ENCODE measurements at places on chromosomes 11 and 22. TPM values are rescaled to one million over a fixed set of nuclear protein-coding genes. Genes with fewer than 3 reads are reported as not detected.

- no peak for DNase-seq
Observed at GRCh38 chr11:72618803-72619202, 55.4 kb downstream of the PDE2A start.

DNA sequence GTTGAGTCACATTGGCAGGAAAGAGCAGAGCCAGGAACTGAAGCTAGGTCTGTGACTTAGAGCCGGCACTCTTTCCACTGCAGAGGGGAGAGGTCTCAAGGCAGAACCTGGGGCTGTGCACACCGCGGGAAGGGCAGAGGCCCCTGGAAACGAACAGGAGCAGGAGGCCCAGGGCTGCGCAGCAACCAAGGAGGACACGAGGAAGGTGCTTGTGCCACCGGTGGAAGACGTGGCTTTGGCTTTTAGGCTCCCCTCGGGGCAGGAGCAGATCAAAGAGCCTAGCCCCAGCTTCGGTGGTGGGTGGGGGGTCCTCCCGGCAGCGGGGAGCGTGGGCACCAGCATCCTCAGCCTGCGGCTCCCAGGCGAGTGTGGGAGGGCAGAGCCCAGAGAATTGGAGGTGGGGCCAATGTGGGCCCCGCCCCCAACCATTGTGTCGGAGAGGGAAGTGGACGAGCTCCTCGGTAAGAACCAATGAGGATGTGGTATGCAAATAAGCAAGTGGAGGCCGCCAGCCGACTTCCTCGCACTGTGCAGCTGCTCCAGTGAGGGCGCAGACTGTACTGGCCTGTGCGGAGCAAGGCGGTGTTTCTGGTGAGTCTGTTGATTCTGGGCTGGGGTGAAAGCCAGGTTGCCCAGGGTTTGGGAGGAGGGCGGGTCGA is at the start of gene CCDC116:
Gene CCDC116 (plus strand): TSS at position 524 of the 659 bp plus-strand sequence. CDS start 422 bp downstream, outside the sequence.
- peak; percentile 91 for DNase-seq

Gene GGTLC3
- total RNA-seq: not detected

DNA sequence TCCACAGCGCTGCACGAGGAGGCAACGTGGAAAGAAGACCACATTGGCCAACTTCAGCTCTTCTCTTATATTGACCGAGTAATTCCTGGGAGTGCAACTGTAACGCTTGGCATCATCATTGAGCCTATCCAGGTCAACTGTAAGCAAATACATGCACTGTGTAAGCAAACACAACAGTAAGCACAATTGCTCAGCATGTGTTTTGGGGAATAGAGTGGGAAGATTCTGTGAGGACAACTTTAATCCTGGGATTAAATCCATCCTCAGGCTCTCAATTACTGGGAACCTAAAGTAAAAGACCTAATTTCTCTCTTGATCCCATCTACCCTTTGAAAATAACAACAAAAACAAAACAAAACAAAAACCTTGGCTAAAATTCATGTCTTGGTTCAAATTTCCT is 109.5 kb upstream of the DDI1 start:
- DNase-seq: no peak

Gene TREH
- total RNA-seq: not detected

Gene FAM180B
- total RNA-seq: 0.62 TPM

Gene LDLRAD3
- 13.1 TPM for total RNA-seq

Gene MAPK8IP2
- total RNA-seq: 7.8 TPM

DNA sequence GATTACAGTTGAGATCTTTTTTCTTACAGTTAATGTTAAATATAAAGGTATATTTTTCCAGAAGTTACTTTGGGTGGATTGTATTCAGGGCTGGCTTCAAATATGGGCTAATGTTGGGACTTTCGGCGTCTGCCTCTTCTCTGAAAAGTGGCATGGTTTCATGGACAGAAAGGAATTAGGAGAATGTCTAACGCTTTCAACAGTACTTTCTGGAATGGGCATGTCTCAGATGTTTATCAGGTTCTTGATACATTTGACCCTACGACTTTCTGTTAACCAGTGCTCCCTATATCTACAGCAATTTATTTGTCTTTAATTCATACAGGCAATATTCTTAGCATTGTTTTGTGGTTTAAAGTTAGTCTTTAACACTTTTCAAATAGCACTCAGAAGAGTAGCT is 33.7 kb downstream of the ZC3H12C start:
- DNase-seq: no peak

DNA sequence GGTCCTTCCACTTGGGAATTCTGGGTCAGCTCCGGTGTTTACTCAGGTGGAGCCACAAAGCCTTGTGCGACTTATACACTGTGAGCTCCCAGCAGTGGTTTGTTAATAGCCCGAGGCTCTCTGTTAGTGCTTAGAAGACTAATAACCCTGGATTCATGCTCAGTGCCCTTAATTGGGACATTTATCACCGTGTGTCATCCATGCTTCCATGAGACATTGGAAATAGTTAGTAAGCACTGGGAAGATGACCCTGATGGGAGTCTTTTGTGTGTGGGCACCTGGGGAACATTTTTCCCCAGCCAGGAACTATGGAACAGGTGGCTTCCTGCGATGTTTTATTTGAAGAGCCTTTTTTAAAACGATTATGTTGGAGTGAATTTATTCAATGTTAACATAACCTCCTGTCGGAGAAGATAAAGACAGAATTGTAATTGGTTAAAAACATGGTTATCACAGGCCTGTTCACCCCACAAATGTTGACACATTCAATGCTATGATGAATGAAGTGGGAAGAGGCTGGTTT is 188.9 kb downstream of the MYO18B start:
- no peak for DNase-seq

Gene ASCL2
- not detected for total RNA-seq

- peak; percentile 43 for DNase-seq
Observed at GRCh38 chr22:38016182-38017151, 32.1 kb upstream of the SOX10 start.

DNA sequence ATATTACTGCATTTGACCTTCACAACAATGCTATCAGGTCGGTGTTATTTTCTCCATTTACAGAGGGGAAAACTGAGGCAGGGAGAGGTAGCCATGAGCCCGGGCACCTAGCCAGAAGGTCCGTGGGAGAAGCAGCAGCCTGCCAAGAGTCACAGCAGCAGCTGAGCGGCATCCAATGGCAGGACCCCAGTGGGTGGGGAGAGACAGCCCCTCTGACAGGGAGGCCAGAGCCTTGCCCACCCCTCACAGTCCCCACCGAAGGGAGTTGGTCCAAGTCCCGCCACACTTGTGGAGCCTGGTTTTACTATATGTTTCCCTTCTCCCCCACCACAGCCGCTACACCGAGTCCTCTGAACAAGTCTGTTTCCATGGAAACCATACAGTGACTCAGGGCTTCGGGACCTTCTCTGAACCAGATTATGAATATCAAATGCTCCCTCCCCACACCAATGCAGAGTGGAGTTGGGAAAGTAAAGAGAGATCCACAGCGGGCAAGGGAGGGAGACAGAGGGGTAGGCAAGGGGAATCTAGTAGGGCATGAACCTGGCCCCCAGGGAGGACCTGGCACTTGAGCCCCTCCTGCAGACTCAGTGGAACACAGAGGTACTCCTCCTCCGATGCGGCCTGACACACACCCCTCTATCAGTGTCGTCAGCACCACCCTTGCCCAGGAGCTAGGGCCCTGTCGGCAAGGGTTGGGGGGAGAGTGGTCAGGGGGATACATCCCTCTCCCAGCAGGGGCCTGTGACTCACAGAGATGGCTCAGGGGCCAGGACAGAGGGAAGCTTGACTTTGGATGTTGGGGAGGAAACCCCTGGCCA is 2.5 kb downstream of the CHST1 start:
- peak; percentile 95 for DNase-seq

Gene KCNA4
- not detected for total RNA-seq

DNA sequence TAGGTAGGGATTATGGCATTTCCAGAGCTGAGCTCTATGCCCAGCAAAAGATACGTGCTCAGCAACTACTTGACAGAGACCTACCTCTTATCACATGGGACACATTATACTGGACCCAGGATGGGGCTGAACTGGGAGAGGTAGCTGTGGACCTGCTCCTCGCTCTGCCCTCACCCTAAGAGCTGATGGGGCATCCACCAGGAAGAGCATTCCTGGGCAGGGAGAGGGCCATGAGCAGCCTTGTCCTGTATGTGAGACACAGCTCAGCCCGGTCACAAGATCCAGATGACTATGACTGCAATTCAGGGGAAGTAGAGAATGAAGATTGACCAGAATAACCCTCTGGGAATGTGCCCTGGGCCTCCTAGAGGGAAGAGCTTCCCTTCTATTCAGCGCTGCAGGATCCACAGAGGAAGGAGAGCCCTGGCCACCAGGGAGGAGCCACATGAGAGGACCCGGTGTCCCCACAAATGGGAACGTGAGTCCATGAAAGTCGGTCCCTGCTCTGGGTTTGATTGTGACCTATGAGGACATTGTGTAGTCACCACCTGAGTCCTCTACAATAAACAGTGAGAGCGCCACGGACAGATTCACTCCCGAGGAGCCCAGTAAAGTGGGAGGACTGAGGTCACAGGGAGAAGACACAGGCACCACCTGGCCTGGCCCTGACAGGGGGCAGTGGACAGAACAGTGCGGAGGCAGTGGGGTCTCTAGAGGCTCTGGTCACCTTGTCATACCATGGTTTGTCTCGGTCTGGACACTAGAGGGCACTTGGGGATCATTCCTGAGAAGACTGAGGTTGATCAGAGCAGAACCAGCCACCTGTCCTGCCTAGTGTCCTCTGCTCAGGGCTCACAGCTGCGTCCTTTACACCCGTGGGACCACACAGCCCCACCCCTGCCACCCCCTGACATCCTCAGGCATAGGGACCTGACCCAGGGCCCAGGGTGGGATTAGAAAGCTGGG is 99.5 kb downstream of the ZNF280B start:
- DNase-seq: peak; percentile 23

- no peak for DNase-seq
Observed at GRCh38 chr11:67368621-67369020, 4.8 kb downstream of the CLCF1 start.

Gene TRIM49
- total RNA-seq: not detected

GRCh38 chr11:29256580-29256979 is 760.2 kb downstream of the KCNA4 start:
- DNase-seq: no peak

GRCh38 chr11:95375451-95375850 is 144.4 kb upstream of the SESN3 start:
- DNase-seq: no peak

- DNase-seq: no peak
Observed at GRCh38 chr11:61425367-61426131, 4.2 kb downstream of the CPSF7 start.

- DNase-seq: no peak
Observed at GRCh38 chr11:46362156-46363030, 15.1 kb downstream of the DGKZ start.

Gene NTM
- total RNA-seq: 8.3 TPM

DNA sequence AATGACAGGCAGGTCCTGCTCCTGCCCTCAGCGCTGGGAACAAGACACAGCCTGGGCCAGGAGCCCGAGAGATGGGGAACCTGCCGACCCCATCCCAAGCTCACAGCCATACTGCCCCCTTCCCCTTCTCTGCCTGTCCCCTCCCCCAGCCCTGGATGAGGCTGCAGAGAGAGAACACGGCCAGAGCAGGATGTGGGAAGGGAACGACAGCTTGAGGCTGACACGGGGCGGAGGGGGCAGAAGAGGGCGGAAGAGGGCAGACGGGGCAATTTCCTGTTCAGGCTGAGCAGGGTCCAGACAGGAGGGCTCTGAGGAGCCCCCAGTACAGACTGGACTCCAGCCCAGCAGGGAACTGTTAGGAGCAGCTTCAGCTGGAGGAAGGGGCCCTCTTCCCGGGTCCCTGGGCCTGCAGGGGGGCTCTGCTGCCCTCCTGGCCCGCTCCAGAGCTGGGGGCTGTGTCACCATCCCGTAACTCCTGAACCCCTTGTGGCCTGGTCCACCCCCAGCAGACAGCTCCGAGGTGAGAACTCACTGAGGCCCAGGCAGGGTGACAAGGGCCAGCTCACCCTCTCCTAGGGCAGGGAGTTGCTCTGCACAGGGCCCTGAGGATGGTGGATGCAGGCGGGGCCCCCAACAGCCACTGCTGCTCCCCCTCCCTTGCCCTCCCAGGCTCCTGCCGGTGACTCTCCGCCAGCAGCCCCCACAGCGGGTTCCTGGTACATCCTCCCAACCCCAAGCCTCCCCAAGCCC is 5.7 kb downstream of the CTSD start:
- no peak for DNase-seq

DNA sequence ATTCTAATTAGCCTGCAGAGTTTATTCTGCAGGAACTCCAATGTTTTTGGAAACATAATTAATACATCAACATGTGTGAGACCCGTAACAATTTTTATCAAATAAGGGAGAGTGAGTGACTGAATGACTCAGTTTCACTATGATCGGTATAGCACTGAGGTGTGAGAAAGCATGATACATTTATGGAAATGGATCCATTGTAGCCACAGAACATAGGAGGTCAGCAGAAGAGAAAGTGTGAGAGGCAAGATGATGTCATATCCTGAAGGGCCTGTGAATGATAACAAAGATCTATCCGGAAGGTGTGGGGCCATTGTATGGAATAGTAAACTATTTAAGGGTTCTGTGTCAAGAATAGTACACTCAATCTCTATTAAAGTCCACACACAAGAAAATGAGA is 1406.1 kb upstream of the TENM4 start:
- no peak for DNase-seq

- DNase-seq: no peak
Observed at GRCh38 chr11:65591939-65592857, 3.4 kb downstream of the KCNK7 start.

- no peak for DNase-seq
Observed at GRCh38 chr11:297051-297585, 2.2 kb downstream of the IFITM5 start.

Measured in A673 (cell line).